ENCODE measurements at places on chromosomes 4 and X.

GRCh38 chr4:114547340-114548134, 51.1 kb upstream of the UGT8 start:
- DNase-seq, result no peak

GRCh38 chr4:90002441-90003062, 107.9 kb downstream of the MMRN1 start:
- no peak for DNase-seq

GRCh38 chr4:145177511-145177905, 2.9 kb downstream of the OTUD4 start:
- peak; percentile 18 for DNase-seq

GRCh38 chr4:88939697-88940096, 117.3 kb downstream of the FAM13A start:
- DNase-seq, result no peak

- DNase-seq, result no peak
Measured at GRCh38 chr4:174248407-174248806, 35.1 kb downstream of the FBXO8 start.

- DNase-seq, result no peak
Measured at GRCh38 chr4:78214078-78214477, 157.0 kb downstream of the FRAS1 start.

All from AG08395 (cell line).